ENCODE measurements at places on chromosomes 7 and 10.

- DNase-seq = no peak
Measured at GRCh38 chr7:44477063-44477830, 13.2 kb downstream of the NUDCD3 start.

DNA sequence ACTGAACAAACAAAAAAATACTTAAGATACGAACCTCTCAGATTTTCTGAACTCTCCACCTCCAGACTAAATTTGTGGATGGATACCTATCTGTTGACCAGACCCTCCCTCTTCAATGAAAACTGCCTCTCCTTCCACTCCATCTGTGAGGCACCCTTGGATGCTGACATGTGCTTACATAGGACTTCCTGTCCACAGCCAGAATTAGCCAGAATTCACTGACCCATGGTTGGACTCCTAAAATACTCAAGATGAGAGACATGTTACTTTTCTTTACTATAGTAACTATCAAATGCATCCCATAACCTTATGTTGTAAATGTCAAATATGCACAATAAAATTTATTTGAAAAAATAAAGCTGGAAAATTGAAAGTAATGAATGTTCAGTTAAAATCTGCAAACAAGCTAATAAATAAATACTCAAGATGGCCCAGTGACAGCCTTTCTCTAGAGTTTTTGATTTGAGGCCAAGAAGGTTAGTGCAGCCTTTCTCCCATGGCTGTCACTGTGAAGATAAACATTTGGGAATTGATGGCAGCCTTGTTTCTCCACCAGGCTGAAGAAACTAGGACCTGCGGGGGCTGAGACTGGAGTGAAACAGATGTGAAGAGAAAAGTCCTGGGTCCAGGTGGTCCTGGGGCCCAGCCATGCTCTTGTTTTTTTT, 287.0 kb downstream of the ZEB1 start:
- DNase-seq = no peak

DNA sequence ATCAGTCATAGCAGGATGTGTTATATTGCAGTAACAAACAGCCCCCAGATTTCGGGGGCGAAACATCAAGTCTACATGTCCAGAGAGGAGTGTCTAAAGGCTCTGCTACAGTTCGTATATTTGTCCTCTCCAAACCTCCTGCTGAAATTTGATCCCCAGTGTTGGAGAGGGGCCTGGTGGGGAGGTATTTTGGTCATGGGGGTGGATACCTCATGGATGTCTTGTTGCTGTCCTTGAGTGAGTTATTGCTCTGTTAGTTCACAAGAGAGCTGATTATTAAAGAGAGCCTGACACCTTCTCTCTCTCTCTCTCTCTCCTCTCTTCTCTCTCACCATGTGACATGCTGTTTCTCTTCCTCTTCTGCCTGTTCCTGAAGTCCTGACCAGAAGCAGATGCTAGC, 343.7 kb downstream of the TCERG1L start:
- no peak for DNase-seq

DNA sequence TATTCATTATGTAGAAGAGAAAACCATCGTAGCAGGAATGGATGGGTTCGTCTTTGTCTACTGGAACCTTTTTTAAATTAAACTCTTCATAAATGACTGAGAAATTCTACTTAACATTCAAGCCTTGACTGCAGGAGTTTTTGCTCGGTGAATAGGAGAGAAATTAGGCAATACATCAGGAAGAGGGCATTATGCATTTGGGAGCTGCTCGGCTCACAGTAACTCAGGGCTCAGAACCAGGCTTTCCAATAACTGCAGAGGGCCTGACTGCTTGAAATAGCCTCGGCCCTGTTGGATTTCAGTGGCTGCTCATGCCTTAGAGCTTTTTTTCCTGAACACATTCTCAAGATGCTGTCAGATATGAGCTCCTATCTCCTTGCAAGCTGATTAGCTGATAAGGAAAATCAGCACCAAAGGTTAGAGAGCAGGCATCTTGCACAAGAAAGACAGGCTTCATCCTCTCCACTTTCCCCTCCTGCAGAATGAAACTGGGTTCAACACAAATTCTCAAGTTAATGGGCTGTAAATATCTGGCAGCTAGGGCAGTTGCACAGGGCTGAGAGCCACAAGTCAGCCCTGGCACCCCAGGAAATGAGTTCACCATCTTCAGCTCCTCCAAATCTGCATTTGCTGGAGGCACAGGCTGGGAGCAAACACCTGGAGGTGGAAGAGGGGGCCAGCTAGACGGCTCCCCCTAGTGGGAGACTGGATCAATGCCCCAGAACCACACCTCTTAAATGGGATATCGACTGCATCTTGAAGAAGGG, 24.3 kb downstream of the TECTB start:
- no peak for DNase-seq

- no peak for DNase-seq
Measured at GRCh38 chr10:132470410-132471124, 67.0 kb upstream of the INPP5A start.

Measured in activated gamma-delta T cell (primary cell).